ENCODE measurements at places on chromosomes 4 and X.

GRCh38 chr4:111945014-111945413, 200.2 kb upstream of the FAM241A start:
- no peak for DNase-seq

DNA sequence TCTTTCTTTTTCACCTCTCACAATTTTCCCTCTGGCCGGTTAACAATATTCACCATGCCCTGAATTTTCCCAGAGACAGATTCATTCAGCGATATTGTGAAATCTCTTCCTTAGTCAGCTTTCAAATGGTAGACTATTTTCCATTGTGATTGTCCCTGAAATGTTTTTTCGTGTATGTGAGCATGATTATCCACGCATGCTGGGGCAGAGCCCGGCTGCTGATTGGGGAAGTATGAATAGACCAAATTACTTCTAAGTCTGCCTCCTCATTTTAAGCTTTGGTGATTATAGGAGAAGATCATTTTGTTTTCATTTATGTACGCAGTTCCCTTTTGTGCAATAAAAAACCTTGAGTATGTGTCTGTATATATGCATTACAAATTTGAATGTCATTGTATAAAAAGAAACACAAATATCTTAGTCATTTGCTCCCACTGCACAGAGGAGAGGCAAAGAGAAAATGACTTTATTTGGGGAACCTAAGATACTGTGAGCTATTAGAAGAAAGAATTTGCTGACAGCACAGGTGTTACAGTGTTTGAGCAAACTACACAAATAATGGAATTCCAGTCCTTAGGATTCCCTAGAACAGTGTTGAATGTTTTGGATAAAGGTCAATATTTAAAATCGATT, 11.3 kb downstream of the DTHD1 start:
- DNase-seq: no peak

DNA sequence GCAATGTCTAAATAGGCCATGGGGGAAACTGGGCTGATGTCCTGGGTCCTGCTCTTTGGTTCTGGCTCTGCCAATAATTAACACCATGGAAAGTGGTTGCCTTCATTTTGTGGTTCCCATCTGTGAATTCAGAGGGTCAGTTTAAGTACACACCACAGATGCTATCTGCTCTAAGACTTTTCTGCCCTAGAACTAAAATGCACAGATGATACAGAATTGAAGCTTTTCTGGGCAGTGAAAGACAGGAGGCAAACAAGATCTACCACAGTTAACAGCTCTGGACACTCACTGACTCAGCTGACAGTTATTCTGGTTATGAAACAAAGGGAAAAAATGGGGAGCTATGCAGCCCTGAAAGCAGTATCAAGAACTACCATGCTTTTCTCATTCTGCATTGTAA, 37.3 kb downstream of the APBB2 start:
- no peak for DNase-seq

GRCh38 chr4:38283724-38284123, 323.5 kb downstream of the PTTG2 start:
- DNase-seq: no peak

All from DMS153 (cell line).